ENCODE measurements at places on chromosomes 3 and 15.

GRCh38 chr15:51828621-51829375, 655 bp upstream of the TMOD3 start:
- DNase-seq, result no peak

DNA sequence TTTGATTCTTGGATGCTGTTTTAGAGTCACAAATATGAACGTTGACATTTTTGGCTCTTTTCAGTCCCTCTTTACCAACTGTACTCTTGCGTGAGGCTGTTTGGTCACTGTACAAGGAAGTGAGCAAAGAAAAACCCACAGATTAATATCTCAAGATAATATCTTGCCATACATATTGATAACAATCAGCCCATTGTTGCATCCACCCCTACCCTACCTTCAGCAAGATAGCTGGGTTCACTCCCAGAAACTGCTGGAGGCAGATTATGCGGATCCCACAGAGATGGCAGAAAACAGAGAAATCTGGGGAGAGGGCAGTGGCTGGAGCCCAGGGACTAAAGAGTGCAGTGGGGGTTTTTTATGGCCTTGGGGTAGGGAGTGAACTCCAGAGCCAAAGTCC, 29.9 kb upstream of the MFSD1 start:
- no peak for DNase-seq

- no peak for DNase-seq
Observed at GRCh38 chr3:111218615-111219014, 147.0 kb downstream of the NECTIN3 start.

- peak; percentile 95 for DNase-seq
Observed at GRCh38 chr15:33700695-33701303, 267.5 kb upstream of the CHRM5 start.

DNA sequence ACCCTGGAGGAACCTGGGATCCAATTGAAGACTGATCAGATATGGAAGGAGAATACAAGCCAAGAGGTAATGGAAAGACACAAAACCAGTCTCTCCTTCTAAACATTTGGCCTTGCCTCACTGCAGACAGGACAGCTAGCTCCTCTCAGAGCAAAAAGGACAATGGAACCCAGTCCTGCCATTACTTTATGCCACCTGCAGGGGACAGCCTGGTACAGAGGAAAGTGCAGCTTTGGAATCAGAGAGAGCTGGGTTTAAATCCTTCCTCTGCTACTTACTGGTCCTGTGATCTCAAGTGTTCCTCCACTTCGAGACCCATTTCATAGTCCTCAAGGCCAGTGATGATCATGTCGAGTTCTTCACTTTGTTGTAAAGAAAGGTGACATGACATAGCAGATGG, 159.4 kb upstream of the SMAD3 start:
- DNase-seq, result peak; percentile 58

- no peak for DNase-seq
Observed at GRCh38 chr3:96931119-96931862, 116.9 kb downstream of the EPHA6 start.

- DNase-seq, result no peak
Observed at GRCh38 chr3:193909387-193909786, 226.6 kb upstream of the HES1 start.

GRCh38 chr3:183560607-183561006, 5.1 kb upstream of the KLHL6 start:
- peak; percentile 72 for DNase-seq

GRCh38 chr15:91698241-91698640, 155.3 kb upstream of the SLCO3A1 start:
- DNase-seq, result no peak

DNA sequence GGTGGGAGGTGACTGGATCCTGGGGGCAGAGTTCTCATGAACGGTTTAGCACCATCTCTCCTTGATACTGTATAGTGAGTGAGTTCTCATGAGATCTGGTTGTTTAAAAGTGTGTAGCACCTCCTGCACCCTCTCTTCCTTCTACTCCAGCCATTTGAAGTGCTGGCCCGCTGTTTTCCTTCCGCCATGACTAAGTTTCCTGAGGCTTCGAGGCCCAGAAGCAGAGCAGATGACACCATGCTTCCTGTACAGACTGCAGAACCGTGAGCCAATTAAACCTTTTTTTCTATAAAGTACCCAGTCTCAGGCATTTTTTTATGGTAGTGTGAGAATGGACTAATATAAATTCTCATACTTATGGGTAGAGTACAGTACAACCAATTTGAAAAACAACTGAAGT, 123.6 kb upstream of the BHLHE40 start:
- no peak for DNase-seq

DNA sequence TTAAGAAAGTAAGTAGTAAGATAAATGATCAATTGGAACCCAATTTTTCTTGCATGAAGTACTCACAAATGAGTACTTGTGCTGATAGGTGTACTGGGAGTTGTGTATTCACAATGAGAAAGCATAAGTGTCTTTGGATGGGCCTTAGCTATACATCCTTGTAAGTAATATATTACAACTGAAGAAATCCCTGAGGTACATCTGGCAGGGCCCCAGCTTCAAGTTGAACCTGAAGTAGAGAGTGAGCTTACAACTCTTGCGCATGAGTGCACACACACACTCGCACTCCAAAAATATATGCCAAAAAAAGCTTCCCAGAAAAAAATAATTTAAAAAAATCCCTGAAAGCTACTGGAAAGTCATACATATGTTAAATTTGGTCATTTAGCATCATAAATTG, 222.5 kb downstream of the ROBO2 start:
- DNase-seq, result no peak

DNA sequence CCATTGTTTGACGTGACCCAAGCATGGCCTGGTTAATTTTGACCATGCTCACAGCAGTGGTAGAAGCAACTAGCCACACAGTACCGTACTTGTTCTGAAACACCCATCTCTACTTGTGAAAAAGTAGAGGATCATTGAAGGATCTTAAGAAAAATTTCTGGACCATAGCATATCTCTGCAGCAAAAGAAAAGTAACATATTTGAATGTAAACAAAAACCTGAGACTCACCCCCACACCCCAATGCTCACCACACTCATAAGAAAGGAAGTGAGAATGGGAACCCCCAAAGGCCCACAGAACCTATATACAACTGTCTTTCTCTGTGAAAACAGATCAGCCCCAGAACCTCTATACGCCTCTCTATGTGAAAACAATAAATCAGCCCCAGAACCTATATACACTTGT, 33.8 kb upstream of the TFRC start:
- no peak for DNase-seq

DNA sequence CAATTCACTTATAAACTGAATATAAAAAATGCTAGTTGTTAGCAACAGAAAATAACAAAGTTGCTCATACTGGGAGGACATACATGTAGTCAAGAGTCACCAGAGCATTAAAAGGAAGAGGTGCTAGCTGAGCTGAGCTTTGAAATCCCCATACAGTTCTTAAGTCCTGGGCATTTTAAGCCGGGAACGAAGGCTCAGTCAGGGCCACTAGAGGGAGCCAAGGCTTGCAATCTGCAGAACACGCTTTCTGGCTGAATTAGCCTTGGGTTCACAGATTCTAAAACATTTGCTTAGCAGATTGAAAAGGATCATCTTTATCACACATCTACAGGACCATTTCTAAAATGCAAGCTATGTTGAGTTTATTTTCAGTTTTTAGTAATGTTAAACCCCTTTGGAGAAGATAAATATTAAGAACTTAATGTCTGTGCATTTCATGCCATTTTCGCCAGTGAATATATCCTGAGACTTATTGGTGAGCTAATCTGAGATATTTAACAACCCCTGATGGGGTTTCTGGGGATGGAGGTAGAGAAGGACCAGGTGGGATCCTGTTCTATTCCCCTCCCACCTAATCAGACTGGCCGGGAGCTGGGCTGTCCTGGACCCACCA, 26.3 kb upstream of the MNS1 start:
- peak; percentile 86 for DNase-seq

DNA sequence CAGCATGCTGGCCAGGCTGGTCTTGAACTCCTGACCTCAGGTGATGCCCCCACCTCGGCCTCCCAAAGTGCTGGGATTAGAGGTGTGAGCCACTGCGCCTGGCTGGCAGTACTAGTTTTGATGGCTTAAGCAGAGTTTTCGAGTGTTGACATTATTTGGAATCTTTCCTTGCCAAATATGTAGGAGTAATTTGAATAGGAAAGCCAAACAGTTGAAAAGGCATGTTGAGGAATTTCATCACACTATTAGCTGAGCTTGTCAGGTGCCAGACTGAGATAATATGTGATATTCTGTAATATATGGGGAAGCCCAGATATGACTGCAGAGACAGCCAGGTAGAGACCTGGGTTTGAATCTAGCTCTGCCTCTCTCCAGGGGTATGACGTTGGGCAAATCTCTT, 109.3 kb downstream of the SV2B start:
- no peak for DNase-seq

DNA sequence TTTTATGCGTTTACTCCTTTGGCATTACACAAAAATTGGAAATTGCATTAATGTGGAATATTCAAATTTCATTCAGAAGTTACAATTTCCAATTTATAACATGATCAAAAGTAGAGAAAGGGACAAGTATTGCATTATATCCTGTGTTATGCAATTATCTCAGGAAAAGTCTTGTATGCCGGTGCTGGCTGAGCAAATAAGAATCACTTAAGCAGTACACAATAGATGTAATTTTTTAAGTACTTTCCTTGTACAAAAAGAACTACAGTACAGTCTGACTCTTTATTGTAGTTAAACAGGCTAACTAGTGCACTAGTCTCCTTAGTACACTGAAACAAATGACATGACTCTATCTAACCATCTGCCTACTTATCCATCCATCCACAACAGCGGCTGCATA, 493.2 kb upstream of the KCNMB2 start:
- no peak for DNase-seq

DNA sequence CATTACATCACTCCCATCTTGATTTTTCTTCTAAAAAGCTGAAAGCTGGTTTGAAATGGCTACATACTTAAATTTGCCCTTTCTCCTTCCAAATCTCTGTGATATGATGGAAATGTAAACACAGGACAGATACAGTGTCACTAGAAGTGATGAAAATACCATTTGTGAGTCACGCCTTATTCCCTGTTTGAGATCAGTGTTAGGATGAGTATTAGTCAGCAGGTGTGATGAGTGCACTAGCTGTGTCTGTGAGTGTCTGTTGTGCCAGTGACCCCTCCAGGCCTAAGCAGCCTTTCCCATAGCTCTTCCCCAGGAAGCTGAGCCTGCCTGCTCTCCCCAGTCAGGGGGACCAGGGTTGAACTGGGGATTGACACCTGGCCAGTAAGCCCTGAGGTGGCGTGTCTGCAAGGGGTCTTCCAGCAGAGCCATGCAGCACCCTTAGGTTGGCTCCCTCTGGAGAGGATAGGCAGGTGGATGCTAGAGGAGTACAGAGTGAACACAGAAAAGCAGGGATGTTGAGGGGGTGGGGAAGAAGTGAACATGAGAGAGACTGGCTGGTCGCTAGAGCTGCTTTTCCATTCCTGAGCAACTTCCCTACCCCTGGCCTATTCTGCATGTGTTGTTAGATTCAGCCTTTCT, 92.0 kb downstream of the PDE8A start:
- DNase-seq, result no peak

DNA sequence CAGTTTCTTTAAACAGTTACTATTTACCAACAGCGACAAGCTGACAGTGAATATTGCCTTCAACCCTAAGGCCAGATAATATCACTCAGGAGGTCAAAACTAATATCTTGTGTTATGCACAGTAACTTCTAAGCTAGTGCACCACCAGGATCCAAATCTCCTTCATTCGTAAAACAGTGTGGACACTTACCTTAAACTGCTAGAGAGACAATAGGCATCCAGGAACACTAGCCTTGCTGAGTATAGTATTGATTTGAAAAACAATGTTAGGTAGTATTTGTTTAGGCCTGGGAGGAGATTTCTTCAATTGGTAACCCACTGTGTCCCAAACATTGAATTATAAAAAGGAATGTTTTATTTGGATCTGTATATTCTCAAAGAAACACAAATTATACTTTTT, 707.9 kb upstream of the UBE2E2 start:
- DNase-seq, result no peak

DNA sequence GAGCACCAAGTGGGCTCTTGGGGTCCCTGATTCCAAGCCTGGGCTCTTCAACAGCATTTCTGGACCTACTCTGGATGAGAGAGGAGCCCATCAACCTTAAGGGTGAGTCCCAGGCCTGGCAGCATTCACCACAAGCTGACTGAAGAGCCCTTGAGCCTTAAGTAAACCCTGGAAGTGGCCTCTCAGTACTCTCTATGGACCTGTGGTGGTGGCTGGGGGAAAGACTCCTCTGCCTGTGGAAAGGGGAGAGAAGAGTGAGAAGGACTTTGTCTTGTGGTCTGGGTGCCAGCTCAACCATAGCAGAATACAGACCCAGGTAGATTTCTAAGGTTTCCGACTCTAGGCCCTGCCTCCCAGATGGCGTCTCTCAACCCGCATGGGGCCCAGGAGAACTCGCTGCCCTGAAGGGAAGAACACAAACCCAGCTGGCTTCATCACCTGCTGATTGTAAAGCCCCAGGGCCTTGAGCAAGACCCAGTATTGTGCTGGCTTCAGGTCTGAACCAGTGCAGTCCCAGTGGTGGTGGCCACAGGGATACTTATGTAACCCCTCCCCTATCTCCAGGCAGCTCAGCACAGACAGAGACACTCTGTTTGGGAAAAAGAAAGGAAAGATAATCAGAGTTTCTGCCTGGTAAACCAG, 71.4 kb downstream of the TFDP2 start:
- DNase-seq, result no peak

DNA sequence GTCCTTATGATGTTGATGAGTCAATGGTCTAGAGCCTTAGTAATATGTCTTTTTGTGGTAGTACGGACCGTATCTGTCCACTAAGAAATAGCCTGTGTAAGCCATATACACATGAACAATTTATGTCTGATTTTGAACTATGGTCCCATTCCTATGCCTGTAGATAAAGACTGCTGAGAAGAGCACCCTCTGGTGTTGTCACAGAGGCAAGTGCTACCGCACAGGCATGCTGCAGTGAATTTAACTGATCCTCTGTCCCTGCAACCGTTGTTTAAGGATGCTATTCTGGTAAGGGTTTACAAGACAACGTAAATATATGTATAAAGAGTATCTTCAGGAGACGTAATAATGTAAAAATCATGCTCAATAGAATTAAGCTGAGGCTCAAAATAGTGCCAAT, 170.7 kb downstream of the UBE3A start:
- peak; percentile 49 for DNase-seq

- no peak for DNase-seq
Observed at GRCh38 chr3:142910280-142910679, 21.4 kb upstream of the PCOLCE2 start.

- DNase-seq, result no peak
Observed at GRCh38 chr15:91409387-91409786, 309.3 kb downstream of the SV2B start.

DNA sequence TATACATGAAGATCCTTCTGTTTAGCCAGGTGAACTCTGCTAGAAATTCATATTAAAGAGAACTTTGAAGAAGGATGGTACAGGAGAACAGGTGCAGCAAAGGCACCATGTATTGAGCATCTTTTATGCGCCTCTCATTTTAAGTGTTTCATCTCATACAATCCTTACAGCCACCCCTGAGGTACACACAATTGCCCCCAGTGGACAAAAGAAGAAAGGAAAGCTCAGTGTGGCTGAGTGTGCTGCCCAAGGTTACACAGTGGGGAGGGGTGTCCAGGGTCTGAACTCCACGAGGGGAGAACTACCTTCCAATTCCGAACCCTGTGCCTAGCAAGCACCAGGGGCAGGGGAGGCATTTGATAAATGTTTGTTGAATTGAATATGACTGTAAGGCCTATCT, 98.6 kb downstream of the MECOM start:
- DNase-seq, result no peak

All from endodermal cell (in vitro differentiated cells).